ENCODE measurements at places on chromosomes 7 and 10.

- no peak for DNase-seq
These were observed 8.1 kb upstream of the IFRD1 start for GRCh38 chr7:112442210-112442609.

DNA sequence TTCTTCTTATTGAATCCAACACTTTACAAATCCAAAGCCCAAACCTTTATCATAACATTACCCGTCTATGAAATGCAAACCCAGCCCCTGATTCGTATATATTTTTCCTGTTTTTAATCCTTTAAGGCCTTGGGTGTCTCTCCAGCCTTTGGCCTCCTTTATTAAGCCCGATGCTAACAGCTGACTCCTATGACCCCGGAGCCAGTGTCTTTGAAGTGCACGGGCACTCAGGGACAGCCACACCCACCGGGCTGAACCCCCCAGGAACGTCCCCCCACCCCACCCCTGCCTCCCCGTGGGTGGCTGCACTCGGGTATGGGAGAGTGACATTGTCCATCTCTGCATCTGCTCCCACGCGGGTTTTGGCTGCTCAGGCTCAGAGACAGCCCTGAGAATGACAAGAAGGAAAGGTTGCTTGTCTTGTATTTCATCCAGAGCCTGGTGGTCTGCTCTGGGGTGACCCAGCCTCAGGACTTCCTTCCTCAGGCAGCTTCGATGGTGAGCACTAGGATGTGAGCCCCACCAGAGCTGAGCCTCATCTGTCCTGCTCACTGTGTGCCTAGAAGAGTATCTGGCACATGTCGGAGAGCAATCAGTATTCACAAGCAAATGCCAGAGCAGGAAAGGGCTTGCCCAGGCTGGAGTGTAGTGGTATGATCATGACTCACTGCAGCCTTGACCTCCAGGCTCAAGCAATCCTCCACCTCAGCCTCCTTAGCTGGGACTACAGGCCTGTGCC lies 210.4 kb downstream of the SKIDA1 start:
- no peak for DNase-seq

DNA sequence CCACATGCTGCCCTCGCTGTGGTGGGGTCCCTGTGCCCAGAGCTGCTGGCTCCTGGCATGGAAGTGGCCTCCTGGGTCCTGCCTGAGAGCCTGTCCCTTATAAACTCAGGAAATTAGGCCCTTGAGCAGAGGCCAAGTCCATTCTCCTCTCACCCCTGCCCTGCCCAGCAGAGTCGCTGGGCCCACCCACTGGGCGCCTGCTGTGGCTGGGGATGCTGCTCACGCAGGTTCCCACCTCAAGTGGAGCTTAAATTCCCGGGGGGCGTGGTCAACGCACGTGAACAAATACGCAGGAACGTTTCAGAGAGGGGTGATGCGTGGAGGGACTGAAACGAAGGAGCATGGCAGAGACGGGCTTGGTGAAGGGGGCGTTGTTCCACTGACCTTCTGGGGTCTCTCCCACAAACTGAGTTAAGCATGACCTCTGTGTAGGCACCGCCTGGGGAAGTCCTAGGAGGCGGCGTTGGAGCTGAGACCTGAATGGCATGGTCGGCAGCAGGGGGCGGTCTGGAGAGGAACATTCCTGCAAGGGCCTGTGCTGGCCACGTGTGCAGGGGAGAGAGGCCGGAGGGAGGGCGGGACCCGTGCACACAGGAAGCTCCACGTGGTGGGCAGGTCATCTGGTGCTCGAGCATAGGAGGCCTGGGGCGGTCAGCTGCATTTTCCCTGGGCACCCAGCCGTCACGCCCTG lies 27.9 kb downstream of the FAM20C start:
- no peak for DNase-seq

DNA sequence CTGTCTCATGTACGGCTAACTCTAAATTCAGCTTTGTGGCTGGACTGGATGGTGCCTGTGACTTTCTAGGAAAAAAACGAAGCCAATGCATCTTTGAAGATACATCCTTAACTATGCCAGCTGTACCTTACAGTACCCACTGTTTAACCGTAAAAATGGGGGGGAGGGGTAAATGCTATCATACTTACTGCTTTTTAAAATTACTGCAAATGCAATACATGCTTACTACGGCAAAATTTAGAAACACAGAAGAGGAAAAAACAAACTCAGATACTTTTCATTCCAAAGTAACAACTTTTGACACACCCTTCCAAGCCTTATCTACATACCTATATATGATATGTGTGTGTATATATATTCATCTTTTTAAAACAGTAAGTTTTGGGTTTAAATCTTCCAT lies 20.4 kb upstream of the GLCCI1 start:
- no peak for DNase-seq

- no peak for DNase-seq
These were observed 249.2 kb upstream of the HABP2 start for GRCh38 chr10:113303544-113304146.

DNA sequence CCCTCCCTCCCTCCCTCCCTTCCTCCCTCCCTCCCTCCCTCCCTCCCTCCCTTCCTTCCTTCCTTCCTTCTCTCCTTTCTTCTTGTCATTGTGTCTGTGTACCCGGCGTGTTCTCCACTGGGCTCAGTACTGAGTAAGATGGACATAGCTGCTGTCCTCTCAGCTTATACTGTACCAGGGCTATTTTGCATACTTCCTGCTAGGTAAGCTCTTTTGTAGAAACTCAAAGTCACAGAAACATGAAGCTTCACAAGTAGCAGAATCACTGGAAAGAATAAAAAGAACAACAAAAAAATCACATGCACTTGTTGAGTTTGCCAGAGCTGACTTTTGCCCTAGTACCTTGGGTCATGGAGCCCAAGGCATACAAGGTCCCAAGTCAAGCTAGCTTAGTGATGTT lies 125.7 kb downstream of the PLPP4 start:
- no peak for DNase-seq

GRCh38 chr10:71721313-71721712 lies 1.7 kb upstream of the C10orf105 start:
- no peak for DNase-seq

DNA sequence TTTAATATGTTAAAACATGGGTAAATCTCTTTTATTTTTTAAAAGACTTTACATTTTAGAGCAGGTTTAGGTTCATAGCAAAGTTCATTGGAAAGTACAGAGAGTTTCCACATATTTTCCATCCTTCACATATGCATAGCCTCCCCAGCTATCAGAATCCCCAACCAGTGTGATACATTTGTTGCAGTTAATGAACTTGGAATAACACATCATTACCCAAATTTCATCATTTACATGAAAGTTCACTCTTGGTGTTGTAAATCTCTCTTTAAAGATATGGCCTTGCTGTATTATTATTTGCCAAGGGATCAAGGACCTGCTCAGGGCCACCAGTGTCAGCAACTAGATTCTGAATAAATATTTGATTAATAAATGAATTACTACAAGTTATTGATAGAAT lies 263.4 kb downstream of the CDK14 start:
- DNase-seq: no peak

- no peak for DNase-seq
These were observed 804 bp downstream of the FRAT1 start for GRCh38 chr10:97319671-97320479.

GRCh38 chr7:50221028-50221427 lies 83.5 kb upstream of the IKZF1 start:
- DNase-seq: no peak

- DNase-seq: no peak
These were observed 622.5 kb downstream of the TYW1 start for GRCh38 chr7:67619175-67619574.

GRCh38 chr10:36666451-36666850 lies 458.9 kb upstream of the ANKRD30A start:
- DNase-seq: no peak

DNA sequence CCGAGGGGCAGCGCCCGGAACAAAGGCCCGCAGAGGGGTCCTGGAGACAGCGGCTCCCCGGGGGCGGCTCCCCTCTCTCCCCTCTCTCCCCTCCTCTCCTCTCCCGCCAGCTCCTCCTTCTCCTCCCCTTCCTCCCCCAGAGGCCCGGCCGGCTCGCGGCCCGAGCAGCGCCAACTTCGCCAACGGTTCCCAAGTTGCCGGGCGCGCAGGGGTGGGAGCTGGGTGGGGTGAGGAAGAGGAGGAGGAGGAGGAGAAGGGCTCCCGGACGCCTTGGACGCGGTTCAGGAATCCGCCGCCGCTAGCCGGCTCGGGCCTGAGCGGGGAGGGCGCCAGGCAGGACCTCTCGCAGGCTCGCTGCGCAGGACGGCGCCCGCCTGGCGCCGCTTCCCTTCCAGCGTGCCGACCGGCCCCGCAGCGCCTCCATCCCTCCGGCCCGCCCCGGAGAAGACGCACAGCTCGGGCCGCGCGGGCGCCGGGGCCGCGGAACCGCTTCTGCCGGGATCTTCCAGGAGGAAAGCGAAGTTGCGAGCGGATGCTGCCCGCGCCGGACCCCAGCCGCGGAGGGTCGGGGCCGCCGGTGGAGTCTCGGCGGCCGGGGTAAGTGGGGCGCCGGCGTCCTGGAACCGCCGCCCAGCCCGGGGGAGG lies at the start of gene CHST3:
TSS of gene CHST3 (plus strand) at position 298 of the 645 bp plus-strand sequence. CDS start 41,448 bp downstream, outside the sequence.
- DNase-seq: no peak

- no peak for DNase-seq
These were observed 230.9 kb downstream of the CAMK1D start for GRCh38 chr10:12579954-12580858.

- no peak for DNase-seq
These were observed 4.4 kb downstream of the SLC12A9 start for GRCh38 chr7:100856871-100857282.

DNA sequence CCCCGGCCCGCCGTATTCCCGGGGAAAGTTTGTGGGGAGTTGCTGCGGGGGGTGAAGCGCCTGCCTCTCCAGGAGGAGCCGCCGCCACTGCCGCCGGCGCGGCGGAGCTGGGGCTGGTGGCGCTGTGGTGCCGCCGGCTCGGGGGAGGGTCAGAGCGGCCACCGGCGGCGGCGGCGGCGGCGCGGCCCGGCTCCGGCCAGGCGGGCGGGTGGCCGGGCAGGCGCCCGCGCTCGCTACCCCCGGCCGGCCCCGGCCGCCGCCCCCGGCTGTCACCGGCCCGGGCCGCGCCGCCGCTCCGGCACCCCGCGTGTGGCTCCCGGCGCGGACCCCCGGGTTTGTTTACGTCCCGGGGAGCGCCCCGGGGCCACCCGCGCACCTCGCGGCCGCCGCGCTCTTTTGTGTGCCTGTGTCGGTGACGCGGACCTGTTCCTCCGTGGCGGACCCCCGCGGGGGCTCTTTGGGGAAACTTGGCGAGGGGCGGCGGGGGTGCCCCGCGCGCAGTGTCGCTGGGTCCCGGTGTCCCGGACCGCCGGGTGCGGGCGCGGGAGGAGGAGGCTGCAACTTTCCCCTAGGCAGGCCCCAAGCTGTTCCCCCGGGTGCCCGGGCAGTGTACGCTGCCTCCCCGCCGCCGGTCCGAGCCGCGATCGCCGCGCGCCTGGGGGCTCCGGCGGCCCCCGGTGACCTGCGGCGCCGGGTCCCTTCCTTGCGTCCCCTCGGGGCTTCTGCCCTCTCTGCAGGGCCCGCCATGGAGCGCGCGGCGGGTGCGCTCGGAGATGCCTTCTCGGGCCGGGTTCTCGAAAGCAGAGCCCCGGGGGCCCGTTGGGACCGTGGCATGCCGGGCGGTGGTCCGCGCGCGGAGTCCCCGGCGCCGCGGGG lies 593 bp upstream of the CUX1 start:
- no peak for DNase-seq

- no peak for DNase-seq
These were observed 30.4 kb downstream of the ZNF786 start for GRCh38 chr7:149060156-149060555.

DNA sequence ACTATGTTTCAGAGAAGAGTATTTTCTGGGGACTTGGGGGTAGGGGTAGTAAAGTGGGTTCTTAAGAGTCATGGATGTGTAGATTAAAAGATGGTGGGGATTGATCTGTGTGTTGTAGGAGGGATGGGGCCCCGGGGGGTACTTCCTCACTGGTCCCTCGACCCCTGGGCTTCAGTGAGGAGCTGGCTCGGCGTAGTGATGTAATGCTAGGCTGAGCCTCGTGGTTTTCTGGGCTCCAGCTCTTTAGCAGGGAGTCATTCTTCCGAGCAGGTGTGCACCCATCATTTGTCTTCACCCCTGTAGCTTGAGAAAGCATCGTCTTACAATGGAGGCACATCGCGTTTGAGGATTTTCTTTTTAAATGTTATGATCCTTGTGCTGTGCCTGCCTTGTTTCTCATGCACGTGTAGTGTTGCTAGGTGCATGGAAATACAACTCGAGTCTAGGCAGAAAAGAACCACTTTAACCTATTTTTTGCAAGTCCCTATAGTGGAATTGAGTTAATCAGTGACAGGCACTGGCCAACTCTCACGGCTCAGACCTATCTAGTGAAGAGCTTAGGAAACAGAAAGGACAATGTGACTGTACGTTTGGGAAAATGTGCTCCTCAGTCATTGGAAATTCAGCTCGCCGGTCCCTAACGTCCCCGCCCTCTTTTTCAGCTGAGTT lies 106.1 kb upstream of the BTBD16 start:
- no peak for DNase-seq

- peak; percentile 68 for DNase-seq
These were observed 718.9 kb downstream of the LRMDA start for GRCh38 chr10:76150139-76150875.

DNA sequence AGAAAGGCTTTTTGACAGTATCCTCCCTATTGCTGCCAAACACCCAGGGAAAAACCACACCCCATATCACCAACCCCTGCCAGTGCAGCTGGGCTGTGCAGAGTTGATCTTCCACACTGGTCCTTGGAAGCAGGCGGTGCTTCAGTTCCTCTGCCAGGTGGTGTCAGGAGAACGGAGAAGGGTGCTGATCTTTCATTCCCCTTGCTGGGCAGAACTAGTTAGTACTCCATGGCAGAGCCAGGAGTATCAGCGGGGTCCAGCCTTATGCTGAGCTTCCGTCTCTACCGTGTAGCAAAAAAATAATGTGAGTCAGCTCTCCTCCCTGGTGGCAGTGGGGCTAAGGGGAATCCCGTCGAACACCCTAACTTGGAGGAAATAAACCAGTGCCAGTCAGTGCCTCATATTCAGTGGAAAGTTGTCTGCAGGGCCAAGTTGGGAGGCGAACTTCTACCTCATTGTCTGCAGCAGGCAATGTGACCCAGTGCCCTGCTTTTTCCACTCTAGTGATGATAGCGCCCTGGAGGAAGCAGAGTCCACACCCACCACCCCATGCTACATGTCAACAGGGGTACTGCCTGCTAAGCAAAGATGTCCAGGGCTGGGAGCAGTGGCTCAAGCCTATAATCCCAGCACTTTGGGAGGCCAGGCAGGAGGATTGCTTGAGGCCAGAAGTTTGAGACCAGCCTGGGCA lies 175.4 kb downstream of the AUTS2 start:
- no peak for DNase-seq

DNA sequence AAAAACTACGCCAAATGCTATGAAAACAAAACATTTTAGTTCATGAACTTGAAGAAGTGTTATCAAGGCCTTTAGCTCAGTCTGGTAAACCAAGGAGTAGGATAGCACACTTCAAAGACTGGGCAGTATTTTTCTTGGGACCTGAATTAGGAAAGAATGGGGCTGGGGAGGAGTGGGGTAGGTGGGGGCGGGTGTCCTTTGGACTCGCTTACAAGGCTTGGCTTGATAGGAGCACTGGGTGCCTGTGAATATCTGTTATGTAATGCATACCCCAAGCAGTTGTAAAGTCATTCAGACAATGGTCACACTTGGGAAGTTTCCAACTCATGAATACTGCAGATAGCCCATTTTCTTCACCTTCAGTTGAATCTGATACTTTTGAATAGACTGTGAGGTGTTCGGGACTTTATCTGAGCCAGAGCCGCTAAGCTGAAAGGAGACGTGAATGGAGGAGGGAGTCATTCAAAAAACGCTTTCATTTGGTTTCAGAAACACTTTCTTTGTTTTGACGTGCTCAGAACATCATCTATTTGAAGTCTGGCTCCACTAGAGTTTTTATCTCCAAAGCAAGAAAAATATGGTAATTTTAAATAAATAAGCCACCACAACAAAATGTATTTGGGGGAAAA lies 70.1 kb upstream of the FAM204A start:
- no peak for DNase-seq

GRCh38 chr7:17934094-17934493 lies 6.2 kb downstream of the SNX13 start:
- no peak for DNase-seq

All from astrocyte of the cerebellum (primary cell).